Stimulated activated CD8-positive, alpha-beta memory T cell treated with anti-CD3 and anti-CD28 coated beads, Interleukin-2, amount 100 ng/mL, for 1 hour (primary cell): ENCODE measurements at places on chromosomes 2 and 18.

- no peak for DNase-seq
Observed at GRCh38 chr2:85954590-85955458, 66.0 kb upstream of the ST3GAL5 start.

DNA sequence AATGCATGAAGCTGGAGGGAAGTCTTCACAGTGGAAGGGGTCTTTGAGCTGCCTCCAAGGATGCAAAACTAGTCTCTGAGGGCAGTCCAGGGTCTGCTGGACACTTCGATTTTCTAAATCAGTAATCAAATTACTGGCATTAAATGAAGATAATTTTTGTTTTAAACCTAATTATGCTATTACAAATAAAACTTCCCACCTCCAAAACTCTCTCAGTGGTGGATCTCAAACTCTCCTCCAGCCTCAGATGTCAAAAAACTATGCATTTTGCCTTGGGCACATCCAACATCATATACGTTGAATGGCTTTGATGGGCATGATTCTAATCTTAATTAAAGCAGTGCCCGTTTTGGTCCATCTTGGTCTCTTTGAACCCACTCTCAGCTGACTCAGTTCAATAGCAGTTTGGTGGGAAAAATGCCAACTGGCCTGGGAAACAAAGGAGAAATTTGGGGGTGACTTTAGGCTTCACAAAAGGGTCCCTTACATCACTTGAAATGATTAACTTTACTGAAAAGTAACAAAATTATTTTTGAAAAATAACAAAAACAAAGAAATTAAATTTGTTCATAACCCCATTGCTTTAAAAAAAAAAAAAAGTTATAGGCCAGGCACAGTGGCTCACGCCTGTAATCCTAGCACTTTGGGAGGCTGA, 5.9 kb upstream of the MYCN start:
- DNase-seq, result no peak

- DNase-seq, result no peak
Observed at GRCh38 chr2:26299471-26300101, 46.4 kb upstream of the SELENOI start.

- DNase-seq, result no peak
Observed at GRCh38 chr2:241877989-241878970, 8.8 kb downstream of the RTP5 start.

- no peak for DNase-seq
Observed at GRCh38 chr2:57941816-57942215, 104.8 kb upstream of the VRK2 start.

DNA sequence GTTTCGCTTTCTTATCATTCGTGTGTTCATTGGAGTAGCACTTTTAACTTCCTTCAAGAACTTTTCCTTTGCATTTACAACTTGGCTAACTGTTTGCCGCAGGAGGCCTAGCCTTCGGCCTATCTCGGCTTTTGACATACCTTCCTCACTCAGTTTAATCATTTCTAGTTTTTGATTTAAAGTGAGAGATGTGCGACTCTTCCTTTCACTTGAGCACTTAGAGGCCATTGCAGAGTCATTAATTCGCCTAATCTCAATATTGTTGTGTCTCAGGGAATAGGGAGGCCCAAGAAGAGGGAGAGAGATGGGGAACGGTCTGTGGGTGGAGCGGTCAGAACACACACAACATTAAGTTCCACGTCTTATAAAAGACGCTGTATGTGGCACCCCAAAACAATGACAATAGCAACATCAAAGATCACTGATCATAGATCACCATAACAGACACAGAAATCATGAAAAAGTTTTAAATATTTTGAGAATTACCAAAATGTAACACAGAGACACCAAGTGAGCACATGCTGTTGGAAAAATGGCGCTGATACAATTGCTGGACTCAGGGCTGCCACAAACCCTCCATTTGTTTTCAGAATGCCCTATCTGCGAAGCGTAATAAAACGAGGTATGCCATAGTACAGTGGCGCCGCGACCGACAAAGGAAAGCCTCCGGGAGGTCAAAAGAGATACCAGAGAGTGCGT, 553 bp downstream of the TIGD1 start:
- DNase-seq, result no peak

DNA sequence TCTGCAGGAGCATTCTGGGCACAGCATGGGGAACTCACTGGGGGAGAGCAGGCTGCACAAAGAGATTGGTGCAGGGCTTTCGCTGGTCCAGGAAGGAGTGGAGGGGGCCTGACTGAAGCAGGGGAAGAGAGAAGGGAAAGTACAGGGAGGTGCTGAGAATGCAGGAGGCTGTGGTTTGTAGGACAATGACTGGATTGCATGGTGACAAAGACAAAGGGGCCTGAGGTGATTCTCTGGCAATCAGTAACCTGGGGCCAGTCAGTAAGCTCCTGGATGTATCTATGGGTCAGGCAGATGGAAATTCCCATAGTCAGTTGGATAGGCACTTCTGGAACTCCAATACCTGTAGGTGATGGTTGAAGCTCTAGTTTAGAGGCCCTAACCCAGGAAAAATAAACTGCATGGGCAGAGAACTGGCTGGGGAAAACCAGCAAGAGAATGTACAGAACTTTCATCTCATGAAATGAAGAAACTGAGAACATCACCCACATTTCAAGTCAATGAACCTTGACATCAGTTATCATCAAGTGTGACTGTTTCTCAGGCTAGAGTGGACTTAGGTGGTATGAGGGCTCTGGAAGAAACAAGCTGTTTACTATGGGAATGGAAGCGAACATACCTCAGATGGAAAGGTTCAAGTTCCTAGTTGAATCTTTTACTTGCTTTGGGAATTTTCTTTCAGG, 193.2 kb downstream of the TPGS2 start:
- DNase-seq, result no peak

- DNase-seq, result no peak
Observed at GRCh38 chr2:233846387-233847247, 7.7 kb downstream of the HJURP start.

DNA sequence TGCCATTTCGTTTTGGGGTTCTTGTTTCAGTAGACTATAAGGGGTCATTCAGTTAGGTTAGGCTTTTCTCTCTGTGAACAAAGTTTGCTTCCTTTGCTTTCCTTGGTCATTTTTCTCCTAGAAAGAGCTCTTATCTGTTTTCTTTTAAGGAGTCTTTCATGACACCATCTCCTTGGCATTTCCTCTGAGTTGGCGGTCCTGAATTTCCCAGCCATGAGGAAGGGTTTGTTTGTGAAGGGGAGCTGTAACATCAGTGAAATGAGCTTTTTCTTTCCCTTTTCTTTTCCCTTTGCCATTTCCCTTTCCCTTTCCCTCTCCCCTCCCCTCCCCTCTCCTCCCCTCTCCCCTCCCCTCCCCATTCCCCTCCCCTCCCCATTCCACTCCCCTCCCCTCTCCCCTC, 61.7 kb downstream of the MAP4K4 start:
- DNase-seq, result no peak

- no peak for DNase-seq
Observed at GRCh38 chr2:85243101-85244072, 84.4 kb downstream of the TGOLN2 start.

DNA sequence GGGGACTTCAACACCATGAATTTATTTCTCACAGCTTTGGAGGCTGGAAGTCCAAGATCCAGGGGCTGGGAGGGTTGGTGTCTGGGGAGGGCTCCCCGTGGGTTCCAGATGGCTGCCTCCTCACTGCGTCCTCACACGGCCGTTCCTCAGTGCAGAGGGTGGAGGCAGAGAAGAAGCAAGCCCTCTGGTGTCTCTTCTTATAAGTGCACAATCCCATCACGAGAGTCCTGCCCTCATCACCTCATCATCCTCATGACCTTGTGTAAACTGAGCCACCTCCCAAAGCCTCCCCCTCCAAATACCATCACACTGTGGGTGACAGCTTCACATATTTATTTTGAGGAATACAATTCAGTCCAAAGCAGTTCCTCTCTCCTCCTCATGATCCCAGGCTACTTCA, 26.3 kb downstream of the TMEM163 start:
- DNase-seq, result no peak

DNA sequence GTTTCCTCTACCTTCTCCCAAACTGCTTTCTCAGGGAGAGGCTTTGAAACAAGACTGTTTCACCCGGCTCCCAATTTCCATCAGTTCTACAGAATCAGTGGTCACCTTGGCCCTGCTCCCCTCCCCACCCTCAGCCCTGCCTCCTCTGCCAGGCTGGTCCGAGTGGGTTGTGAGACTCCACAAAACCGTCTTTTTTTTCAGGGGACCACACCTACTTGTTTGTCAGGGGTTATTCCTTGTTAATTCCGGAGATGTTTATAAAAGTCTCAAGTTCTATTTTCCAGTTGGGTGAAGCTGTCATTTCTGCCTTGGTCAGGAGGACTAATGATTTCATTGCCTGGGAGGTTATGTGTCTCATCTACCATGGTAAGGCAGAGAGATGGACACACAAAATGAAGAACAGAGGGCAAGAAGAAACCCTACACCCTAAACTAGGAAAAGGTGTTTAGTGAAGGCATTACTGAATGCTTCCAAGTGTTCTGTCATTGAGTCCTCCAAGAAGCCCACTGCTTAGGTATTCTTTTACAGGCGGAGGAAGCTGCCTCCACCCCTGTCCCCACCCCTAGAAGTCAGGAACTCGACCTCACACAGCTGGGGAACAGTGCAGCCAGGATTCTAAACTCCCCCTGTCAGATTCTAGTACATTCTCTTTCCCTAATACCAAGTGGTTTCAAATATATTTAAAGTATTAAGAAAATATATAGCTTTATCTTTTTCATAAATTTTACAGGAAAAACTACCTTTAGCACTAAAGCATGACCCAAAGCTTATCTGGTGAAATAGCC, 46.3 kb downstream of the COPS8 start:
- DNase-seq, result no peak

DNA sequence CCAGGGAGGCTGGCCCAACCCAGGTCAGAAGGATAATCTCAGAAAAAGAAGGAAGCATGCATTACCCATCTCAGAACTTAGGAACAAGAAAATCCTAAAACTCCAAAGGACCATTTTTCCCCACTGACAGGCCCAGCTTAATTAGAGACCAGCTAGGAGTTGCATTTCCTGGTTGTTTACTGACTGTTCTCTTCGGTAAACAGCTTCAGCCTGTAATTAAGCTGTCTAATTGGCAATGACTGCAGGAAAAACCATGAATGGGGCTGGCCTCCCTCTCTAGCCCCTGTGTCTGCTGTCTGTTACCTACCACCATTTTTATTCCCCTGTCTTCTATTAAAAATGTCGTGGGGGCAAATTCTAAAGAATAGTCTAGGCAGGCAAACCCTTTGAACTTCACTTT, 146.5 kb downstream of the AGAP1 start:
- DNase-seq, result no peak

DNA sequence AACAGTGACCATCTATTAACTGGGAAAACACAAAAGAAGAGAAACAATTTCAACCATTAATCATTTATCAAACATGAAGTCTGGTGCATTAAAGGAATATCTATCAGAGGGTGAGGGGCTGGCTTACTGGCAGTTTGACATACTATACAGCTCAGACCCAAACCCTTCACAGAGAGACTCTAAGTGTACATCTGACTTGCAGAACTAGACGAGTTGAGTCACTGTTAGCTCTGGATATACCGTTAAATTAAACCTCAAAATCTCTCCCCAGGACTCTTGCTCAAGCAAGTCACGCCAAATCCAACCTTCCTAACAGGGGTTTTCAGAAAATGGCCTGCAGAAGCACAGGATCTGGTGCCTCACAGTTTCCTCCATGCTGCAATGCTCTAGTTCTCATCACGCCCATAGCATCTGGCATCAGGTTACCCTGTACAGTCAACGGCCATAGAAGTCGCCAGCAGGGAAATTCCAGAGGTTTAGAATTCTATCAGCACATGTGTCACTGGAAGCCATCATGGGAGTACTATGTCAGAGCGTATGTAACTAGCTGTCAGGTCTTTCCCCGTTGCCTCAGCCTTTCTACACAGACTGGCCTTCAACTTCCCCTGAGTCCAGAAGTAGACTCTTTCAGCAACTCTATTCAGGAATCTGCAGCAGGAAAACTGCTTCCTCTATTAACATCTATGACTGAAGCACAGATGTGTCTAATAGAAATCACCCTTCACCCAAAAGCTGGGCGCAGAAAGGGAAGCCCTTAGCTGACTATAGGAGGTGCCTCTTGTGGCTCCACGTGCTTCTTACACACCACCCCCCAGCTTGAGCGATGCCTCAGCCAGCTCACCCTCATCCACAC, 9.3 kb downstream of the TGOLN2 start:
- no peak for DNase-seq

DNA sequence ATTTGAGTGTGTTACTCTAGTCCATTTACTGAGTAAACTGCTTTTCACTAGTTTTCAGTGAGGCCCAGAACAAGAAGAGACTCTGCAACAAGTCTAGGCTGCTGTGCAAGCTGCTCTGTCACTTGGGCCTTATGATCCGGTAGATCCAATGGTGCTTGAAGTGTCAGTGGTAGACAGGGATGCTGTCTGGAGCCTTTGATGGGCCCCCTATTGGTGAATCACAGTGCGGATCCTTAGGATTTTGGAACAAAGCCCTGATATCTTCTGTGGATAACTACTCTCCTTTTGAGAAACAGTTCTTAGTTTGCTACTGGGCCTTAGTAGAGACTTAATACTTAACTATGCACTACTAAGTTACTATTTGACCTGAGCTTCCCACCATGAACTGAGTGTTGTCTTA, 150.2 kb downstream of the TMEFF2 start:
- DNase-seq, result no peak

GRCh38 chr18:50816419-50817166, 3.2 kb downstream of the MRO start:
- DNase-seq, result no peak

GRCh38 chr18:59419386-59419785, 60.3 kb upstream of the LMAN1 start:
- DNase-seq, result no peak

GRCh38 chr2:144181001-144181400, 338.9 kb downstream of the ZEB2 start:
- no peak for DNase-seq

GRCh38 chr2:5824126-5824525, 131.9 kb downstream of the SOX11 start:
- no peak for DNase-seq

GRCh38 chr2:174158003-174158402, 90.3 kb downstream of the OLA1 start:
- DNase-seq, result no peak

GRCh38 chr2:26838121-26838906, 9.6 kb upstream of the DPYSL5 start:
- DNase-seq, result no peak

GRCh38 chr2:8600456-8600855, 81.4 kb upstream of the ID2 start:
- DNase-seq, result no peak

GRCh38 chr2:120914839-120915521, 179.3 kb downstream of the GLI2 start:
- DNase-seq, result no peak

- no peak for DNase-seq
Observed at GRCh38 chr2:134675314-134675713, 43.5 kb downstream of the TMEM163 start.

DNA sequence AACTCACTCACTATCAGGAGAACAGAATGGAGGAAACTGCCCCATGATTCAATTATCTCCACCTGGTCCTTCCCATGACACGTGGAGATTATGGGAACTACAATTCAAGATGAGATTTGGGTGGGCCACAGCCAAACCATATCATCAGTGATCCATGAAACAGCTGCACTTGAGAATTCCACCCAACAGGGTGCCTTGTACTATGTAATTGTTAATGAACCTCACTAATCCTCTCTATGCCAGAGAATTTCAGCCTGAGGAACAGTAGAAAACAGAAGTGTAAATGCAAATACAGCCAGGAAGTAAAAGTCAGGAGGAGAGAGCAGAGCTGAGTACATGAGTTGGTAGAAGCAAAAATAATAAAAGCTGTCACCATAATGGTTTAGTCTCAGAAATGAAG, 261.4 kb downstream of the EPHA4 start:
- no peak for DNase-seq
